ENCODE measurements at places on chromosomes 11 and 22. TPM values are rescaled to one million over a fixed set of nuclear protein-coding genes. Genes with fewer than 3 reads are reported as not detected.

Gene WDR74
- 39.4 TPM for total RNA-seq

Gene PANX3
- total RNA-seq: not detected

Gene PACS1
- 28.2 TPM for total RNA-seq

Gene NRGN
- total RNA-seq: 1.3 TPM

Gene TNNI2
- not detected for total RNA-seq

Gene OR4X1
- not detected for total RNA-seq

Gene MPPED2
- 0.85 TPM for total RNA-seq

Gene OR51B5
- total RNA-seq: not detected

Gene OR52I1
- total RNA-seq: not detected

- peak; percentile 71 for DNase-seq
Observed at GRCh38 chr11:57131080-57131790, 50.5 kb upstream of the LRRC55 start.

DNA sequence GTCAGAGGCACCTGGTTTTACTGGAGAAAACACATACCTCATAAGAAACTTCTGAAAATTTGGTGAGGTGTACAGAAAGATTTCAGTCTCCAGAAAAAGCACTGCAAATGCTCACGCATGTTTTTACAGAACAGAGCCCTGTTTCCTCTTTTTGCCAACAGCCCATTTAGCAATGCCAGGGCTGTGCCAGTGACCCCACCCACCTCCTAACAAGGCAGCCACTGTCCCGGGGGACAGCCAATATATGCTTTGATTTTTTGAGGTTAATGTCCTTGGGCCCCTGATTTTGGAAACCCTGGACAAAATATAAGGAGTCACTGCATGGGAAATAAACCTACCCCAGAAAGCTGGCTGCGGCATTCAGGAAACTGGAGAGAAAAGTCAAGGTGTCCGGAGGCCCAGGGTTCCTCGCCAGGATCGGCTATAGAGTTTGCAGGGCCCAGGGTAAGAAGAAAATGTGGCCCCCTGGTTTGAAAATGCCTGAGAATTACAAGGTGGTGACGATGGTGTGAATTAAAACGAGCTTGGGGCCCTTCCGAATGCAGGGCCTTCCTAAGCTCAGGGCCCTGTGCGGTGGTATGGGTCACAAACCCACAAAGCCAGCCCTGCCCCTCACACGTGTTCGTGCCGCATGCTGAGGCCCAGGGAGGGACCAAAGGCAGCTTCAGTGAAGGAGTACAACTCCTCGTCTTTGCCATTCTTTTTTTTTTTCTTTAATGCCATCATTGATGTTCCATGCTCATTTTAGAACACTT is 71.1 kb upstream of the WNT7B start:
- DNase-seq: no peak

DNA sequence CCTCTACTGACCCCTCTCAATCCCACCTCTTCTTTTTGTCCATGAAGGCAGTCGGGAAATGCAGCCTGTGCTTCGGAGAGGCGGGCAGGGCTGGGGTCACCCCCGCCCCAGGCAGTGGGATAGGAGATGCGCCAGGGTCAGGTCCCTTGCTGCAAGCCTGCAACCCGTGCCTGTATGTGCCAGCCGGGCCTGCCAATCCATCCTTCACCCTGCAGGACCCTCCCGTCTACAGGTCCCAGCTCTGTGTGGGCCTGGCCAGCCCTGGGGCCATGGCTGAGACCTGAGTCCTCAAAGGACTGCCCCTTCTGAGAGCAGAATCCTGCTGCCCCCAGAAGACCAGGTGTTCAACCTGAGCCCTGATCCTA is 10.9 kb downstream of the ASCL2 start:
- no peak for DNase-seq

DNA sequence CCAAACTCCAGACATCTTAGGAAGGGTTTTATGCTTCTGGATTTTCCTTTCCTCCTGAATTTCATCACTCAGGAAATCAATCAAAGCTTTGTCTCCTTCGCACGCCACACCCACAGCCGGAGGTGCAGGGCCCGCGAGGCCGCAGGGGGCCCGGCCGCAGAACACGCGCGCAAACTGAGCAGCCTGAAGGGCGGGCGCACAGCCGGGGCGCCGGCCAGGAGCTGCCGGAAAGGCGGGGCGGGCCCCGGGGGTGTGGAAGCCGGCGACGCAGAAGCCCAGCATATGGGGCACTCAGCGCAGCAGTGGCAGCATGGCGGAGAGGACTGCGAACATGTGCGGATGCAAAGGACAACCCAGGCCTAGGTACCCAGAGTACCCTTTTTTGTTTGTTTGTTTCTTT is 33.1 kb upstream of the SPTBN2 start:
- no peak for DNase-seq

- DNase-seq: peak; percentile 70
Observed at GRCh38 chr11:46808799-46809431, 37.2 kb downstream of the CKAP5 start.

DNA sequence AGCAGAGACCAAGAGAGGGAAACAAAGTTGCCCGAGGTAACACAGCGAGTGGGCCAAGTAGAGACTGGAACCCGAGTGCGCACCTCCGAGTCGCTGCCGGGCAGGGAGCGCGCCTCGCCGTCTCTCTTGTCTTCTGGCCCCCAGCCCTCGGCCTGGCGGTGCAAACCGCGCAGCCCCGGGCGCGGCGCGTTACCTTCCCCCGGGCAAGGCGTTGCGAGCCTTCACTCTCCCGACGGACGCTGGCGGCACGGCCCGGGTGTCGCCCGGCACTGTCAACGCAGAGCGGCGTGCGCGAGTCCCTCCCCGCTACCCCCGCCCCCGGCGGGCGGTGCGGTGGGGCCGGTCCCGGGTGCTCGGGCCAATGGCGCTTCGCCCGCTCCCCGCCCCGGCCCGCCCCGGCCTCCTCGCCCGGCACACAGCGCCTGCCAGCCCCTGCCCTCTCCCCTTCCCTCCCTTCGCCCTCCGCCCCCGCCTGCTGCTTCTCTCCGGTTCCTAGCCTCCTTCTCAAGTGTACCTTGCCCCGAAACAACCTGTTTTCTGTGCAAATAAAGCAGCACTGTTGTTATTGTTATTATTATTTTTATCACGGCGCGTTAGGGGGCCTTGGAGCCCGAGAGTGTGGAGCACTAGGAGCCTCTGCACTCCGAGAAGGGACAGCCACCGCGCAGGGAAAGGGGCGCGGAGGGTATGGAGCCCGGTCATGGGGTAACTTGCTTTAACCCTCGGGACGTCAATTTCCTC is at the start of gene SYTL2:
Gene SYTL2, minus strand, starts transcription at position 271 of the 741 bp plus-strand sequence. CDS start 53,416 bp downstream, outside the sequence.
- DNase-seq: peak; percentile 45

- peak; percentile 42 for DNase-seq
Observed at GRCh38 chr22:35454416-35455054, 54.6 kb downstream of the MCM5 start.

DNA sequence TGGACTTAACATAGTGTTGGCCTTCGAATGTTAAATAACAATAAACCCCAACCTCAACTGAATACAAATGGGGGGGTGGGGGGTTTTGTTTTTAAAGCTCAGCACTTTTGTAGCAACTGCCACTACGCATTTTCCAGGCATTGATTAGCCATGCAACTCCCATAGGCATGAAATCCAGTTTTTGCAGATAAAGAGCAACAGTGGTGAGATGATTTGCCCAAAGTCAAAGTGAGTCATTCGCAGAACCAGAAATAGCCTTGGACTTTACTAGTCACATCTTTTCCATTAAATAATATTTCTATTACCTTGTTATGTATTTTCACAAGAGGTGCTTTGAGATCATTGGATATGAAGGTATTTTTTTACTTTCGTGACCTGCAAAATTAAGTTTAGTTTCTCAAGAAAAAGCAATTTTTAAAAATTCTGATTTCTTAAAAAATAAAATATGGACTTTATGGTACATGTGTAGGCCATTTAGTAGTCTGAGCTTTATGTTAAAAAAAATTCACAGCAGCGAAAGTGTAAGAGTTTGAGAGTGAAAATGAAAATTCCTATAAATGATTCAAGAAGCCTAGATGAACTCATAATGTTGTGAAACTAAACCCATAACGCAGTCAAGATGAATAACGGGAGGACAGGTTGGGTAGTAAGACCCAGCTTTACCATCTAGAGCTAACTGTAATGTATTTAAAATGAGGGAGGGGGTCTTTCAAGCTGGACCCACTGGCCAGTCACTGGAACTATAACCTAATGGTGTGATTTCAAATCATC is 1.9 kb upstream of the PHF21A start:
- DNase-seq: peak; percentile 20

DNA sequence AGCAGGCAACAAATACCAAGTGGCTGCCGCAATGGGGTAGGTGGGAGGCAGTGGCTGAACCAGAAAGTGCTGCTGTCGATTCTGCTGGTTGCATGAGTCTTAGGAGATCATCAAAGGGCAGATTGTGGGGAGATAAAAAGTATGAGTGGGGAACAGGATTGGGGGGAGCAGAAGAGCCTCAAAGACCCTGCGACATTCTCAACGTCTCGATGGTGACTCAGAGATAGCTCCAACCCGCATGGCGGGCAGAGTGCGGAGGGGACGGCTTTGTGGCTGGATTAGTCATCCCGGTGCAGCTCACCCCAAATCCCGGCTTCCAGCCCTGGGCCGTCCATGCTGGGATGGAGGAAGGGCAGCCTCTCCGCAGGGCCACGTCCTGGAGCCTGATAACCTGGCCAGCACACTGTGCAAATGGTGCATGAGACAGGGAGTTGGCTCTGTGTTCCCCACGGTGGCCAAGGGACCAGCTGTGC is 11.6 kb upstream of the RTN4R start:
- no peak for DNase-seq

- DNase-seq: no peak
Observed at GRCh38 chr11:101497291-101497690, 86.5 kb downstream of the TRPC6 start.

DNA sequence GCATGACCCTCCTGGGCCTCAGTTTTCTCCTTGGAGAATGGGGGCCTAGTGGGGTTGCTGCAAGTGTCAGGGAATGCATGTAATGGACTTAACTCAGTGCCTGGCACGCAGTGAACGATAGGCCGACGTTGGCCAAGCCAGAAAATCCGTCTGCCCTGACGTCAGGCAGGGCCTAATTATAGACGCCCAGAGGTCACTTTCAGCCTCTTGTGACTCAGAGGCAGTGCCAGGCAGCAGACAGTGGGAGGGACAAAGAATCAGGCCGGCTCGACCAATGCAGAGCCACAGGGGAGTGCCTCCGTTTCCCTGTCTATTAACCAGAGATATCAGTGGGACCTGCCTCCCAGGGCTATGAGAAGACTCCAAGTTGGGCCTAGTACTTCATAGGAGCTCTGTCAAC is 115.0 kb downstream of the MN1 start:
- peak; percentile 62 for DNase-seq

- peak; percentile 30 for DNase-seq
Observed at GRCh38 chr22:45823336-45823735, 151.7 kb downstream of the ATXN10 start.

DNA sequence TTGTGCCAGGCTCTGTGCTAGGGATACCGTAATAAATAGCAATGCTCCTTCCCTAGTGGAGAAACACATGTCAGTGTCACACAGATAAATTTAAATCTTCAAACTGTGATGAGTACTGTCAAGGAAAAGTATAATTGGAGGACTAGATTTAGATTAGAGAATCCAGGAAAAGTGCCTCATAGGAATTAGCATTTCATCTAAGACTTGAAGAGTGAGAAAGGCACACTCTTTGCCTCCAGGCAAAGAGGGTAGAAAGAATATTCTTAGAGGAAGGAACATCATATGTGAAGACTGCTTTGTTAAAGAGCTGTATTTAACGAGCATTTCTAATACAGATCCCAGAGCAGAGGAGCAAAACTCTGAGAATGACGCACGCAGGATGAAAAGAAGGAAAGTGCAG is 30.9 kb downstream of the ART5 start:
- no peak for DNase-seq

- no peak for DNase-seq
Observed at GRCh38 chr11:126059238-126059781, 3.4 kb downstream of the CDON start.
